ENCODE measurements at places on chromosomes 12 and 14.

- DNase-seq, result no peak
Observed at GRCh38 chr12:41527062-41527461, 338.9 kb downstream of the PDZRN4 start.

DNA sequence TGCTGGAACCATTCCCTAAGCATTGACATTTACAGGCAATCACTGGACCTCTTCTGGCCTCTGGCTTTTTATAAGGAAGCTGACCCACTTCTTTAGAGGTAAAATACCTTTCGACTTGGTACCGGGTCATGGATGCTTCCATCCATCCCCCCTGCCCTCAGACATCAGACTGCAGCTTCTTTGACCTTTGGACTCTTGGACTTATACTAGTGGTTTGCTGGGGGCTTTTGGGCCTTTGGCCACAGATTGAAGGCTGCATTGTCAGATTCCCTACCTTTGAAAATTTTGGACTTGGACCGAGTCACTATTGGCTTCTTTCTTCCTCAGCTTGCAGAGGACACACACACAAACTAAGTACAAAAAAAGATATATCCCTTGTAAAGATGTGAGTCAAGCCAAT lies 86.1 kb downstream of the TTC6 start:
- no peak for DNase-seq

DNA sequence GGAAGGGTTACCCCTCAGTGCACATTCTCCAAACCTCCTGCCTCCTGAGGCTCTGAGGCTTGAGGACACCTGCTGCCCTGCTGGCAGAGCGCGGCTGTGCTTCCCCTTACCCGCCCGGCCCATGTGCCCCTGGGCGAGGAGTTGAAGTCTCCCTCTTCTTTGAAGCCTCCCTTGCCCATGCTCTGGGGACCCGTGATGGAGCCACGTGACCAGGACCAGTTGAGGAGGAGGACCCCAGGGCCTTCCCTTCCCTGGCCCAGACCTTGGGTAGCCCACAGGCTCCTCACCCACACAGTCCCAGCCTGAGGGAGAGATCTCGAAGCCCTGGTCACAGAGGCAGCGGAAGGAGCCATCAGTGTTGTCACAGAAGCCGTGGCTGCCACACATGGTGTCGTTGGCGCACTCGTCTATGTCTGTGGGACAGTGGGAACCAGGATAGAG lies 12.9 kb downstream of the ISCA2 start:
- DNase-seq, result no peak

GRCh38 chr14:96991226-96991625 lies 194.0 kb downstream of the VRK1 start:
- no peak for DNase-seq

- no peak for DNase-seq
Observed at GRCh38 chr12:54997929-54998522, 13.5 kb upstream of the TESPA1 start.

- DNase-seq, result no peak
Observed at GRCh38 chr14:83909507-83909906, 1620.4 kb upstream of the FLRT2 start.

- no peak for DNase-seq
Observed at GRCh38 chr12:124754949-124755800, 108.5 kb downstream of the SCARB1 start.

- no peak for DNase-seq
Observed at GRCh38 chr12:622416-622815, 40.8 kb downstream of the NINJ2 start.

GRCh38 chr12:85244561-85244960 lies 35.5 kb upstream of the ALX1 start:
- DNase-seq, result no peak

GRCh38 chr14:52885230-52885629 lies 65.6 kb downstream of the FERMT2 start:
- DNase-seq, result no peak

- no peak for DNase-seq
Observed at GRCh38 chr12:45243963-45244362, 28.1 kb downstream of the ANO6 start.

DNA sequence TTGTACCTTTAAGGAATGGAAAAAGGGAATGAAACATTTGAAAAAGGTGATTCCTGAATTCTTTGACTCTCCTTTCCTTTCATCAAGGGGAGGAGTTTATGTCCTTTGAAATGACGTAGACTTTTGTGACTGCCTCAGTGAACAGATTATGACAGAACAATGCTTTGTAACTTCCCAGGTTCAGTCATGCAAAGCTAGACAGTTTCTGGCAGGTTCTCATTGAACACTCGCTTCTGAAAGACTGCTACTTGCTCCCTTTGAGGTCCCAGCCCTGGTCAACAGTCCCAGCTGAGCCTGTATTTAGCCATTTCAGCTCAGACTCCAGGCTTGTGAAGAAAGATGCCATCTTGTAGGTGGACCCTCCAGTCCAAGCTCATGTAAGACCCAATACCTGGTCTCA lies 1178.9 kb downstream of the BCL11B start:
- no peak for DNase-seq

DNA sequence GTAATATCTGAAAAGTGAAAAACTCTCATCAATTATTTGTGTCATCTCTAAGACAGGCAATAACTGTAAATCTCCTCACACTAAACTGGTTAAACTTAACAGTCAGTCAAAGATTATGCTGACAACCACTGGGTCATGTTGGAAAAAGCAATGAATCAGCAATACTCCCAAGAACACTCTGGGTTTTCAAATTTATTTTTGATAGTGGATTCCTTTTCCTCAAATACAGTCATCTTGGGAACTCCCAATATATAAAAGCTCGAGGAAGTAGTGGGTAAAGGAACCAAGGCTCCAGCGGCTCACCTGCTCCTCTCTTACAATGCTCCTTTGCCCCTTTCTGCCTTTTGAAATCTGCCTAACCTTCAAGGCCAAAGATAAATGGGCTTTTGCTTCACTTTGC lies 70.0 kb downstream of the ARMH4 start:
- DNase-seq, result no peak

DNA sequence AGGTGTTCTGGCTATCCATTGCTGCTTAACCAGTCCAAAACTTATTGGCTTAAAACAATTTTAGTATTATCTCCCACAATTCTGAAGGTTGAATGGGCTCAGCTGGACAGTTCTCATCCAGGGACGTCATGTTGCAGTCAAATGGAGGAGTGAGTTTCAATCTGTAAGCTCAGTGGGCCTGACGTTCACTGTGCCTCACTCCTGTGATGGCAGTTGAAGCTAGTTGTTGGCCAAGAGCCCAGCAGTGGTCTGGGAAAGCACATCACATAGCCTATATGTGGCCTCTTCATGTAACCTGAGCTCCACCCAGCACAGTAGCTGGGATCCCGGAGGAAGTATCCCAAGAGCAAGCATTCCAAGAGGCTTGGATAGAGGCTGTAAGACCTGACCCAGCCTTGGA lies 40.6 kb upstream of the CDKN3 start:
- no peak for DNase-seq

GRCh38 chr12:64610079-64610659 lies at the start of gene RASSF3:
TSS of gene RASSF3 (plus strand) at chr12:64610495. CDS start at chr12:64610633, 138 bp downstream.
- DNase-seq, result peak; percentile 59

GRCh38 chr14:100535287-100536120 lies 51.7 kb downstream of the BEGAIN start:
- DNase-seq, result no peak

- no peak for DNase-seq
Observed at GRCh38 chr14:97293659-97294058, 496.5 kb downstream of the VRK1 start.

DNA sequence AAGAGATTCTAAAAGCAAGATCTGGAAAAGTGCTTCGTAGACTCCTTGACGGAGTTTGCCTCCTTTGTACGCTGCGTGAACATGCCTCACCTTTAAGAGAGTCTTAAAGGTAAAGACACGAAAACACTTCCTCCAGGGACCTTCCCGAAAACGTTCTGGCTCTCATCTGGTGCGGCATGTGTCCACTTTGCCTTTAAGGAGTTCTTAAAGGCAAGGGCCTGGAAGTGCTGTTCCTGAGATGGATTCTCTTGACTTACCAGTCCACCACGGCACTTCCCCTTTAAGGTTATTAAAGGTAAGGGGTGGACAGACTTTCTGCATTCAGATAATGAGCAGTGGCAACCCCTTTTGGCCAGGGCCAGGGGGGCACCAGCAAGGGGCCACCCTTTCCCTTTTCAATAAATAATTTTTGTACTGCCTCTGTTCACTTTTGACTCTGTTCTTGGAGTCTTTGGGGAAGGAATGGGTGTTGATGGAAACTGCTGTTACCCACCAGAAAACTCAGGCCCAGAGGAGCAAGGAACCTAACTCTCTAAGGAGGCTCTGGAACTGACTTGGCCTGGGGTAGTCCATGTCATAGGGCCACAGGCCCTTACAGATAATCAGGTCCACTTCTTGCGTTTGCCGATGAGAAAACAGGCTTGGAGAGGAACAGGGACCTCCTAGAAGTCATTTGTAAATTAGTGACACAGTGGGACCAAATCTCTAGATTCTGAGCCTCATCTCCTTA lies 4.4 kb downstream of the REM2 start:
- DNase-seq, result no peak

- no peak for DNase-seq
Observed at GRCh38 chr14:104700747-104701217, 11.4 kb downstream of the INF2 start.

- no peak for DNase-seq
Observed at GRCh38 chr12:130456375-130457199, 118.9 kb downstream of the PIWIL1 start.

DNA sequence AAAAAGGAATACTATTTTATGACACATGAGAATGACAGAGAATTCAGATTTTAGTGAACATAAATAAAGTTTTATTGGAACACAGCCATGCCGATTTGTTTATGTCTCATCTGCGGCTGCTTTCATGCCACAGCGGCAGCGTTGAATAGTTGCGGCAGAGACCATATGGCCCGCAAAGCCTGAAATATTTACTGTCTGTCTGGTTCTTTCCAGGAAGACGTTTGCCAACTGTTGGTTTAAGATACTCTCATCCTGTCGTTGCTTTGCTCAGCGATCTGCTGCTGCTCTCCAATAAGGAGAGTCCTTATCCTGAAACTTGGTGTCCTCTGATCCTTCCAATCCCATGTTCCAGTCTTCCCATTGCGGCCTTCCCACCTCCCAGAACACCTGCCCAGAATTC lies 89.9 kb downstream of the SLC24A4 start:
- DNase-seq, result no peak
